ENCODE measurements at places on chromosomes 6 and 20.

DNA sequence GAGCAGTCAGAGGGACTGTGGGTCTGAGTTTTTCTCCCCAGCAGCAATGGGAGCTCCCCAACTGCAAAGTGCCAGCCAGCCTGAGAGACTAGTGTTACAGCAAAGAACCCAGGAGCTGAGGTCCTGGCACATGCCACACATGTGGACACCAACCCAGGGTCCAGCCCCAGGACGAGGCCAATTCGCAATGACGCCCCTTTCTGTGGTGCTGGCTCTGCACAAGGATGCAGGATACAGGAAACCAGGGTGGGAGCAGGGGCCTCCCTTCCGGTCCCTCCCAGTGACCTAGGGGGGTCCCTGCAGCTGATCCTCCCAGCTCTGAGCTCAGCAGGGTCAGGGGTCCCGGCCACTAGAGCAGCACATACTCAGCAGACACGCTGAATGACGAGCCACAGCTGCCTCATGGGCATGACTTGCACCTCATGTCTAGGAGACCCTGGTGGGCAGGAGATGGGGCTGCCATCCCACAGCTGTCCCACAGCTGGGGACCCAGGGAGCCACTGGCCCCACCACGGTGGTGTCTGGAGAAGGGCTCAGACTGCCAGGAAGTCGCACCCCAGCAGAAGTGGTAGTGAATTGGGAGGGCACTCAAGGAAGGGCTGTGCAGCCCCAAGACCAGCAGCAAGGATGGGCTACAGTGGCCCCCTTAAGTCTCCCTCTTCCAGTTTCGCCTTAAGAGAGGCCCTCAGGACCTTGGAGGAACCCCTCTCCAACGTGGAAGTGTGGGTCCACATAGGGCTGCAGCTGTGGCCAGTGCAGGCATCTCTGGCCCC is 3.6 kb downstream of the ARFRP1 start:
- DNase-seq, result no peak

DNA sequence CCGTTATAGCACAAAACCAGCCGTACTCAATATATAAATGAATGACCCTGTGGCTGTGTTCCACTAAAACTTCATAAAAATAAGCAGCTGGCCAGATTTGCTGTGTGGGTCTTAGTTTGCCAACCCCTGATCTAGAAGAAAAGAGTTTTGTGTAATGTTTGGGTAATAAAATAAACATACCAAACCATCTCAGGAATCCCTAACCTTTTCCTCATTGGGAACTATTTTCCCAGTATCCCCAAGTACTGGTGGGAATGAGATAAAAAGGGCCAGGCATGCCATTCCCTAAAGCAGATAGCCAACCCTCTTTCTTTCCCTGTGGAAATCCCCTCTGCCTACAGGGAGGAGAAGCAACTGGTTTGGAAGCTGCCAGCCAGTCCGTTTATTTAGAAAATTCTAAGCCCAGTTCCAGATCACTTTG is 169.1 kb upstream of the AKAP12 start:
- no peak for DNase-seq

DNA sequence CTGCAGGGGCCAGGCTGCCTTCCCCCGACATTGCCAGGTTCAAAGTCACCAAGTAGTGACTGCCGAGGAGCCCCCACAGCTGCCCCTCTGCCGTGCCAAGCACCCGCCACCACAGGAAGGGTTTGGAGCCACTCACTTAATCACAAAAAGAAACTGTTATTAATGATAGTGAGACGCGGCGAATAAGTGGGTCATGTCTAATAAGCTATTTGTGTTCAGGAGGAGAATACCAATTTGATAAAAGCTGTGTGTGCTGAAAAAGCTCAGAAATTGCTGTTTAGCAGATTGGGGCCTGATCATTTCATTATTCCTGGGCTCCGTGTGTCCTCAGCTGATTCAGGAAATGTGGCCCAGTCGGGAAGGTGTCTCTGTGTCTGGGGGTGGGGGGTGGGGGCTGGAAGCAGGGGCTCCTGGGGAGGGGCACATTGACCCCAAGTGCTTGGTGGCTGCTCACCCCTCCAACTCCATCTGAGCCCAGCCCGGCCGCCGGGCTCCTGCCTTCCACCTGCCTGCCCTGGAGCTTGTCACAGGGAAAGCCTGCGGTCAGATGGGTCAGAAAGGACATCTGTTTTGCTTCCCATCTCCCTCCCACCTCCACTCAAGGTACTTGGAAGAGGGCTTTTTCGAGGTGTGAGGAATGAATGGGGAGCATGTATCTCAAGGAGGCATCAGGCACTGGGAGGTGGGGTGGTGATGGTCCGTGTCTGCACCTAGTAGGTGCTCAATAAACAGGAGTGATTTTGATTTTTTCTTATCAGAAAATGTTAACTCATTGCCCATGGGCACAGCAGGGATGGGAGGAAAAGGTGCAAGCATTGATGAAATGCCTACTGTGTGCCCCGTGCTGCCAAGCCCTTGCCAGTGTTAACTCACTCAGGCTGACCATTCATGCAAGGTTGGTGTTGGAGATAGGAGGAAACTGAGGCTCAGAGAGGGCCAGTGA is 3.0 kb downstream of the VSTM2L start:
- no peak for DNase-seq

- no peak for DNase-seq
These were observed 31.7 kb downstream of the MOXD1 start for GRCh38 chr6:132369526-132369925.

GRCh38 chr20:10352934-10353824 is 80.8 kb downstream of the MKKS start:
- no peak for DNase-seq

DNA sequence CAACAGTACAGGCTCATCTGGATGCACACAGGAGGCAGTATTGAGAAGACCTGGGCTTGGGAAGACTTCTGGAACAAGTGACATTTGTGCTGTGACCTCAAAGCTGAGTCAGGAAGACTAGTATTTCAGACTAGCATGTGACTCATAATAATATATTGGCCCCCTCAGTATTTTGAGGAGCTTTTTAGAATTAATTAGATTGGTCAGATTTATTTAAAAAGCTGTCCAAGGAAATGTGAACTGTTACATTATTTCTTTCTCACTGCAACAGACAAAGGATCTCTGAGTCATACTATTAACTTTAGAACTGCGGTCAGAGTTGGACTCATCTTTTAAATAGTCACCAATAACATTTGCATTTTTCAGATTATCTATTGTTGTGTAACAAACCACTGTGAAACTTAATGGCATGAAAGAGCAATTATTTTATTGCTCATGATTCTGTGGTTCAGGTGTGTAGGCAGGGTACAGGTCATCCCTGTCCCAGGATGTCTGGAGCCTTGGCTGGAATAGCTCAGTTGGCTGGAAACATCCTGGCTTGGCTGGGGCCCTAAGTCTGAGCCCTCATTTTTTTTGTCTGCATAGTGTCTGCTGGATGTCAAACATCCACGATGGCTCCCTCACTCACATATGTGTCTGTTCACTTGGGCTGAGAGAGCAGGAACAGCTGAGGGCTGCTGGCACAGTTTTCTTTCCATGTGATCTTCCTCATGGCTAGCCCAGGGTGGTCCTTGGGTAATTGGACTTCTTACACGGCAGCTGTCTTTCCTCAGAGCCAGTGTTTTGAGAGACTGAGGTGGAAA is 46.9 kb downstream of the MAP3K4 start:
- no peak for DNase-seq

GRCh38 chr6:136798044-136798443 is 5.8 kb upstream of the MAP3K5 start:
- DNase-seq, result no peak

DNA sequence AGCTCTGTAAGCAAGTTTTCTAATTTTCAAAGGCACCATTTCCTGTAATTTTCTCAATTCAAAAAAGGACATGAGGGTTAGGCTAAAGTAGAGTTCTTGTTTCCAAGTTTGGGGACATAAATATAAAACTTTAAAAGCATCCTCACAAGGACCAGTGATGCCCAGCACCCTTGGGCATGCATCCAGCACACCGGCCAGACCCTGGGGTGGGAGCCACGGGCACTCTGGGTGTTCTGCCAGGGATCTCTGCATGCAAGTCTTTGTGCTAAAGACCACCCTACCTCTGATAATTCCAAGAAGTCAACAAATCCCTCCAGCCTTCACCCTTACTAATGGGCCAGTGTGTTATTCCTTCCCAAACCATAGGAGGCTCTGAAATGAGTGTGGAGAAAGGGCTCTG is 46.5 kb downstream of the PLCG1 start:
- DNase-seq, result no peak

DNA sequence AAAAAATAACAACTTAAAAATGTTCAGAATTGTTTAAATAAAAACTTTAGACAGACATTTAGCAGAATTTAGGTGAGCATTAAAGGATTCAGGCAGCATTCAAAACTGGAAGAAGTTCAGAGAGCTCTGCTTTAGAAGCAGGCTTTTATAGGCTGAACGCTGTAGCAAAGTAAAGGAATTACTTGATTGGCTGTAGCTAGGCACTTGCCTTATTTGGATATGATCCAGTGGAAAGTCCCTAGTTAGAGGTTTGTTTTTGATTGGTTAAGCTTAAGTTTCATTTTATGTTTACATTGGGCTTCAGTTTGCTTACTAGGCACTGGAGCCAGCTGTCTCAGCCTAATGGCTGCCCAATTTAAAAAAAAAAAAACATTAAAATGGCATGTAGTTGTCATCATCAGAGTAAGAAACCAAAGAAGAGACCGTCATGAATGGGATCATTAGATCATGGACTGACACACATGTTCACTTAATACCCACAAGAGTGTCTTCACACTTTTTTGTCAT is 65.1 kb downstream of the CBFA2T2 start:
- no peak for DNase-seq

DNA sequence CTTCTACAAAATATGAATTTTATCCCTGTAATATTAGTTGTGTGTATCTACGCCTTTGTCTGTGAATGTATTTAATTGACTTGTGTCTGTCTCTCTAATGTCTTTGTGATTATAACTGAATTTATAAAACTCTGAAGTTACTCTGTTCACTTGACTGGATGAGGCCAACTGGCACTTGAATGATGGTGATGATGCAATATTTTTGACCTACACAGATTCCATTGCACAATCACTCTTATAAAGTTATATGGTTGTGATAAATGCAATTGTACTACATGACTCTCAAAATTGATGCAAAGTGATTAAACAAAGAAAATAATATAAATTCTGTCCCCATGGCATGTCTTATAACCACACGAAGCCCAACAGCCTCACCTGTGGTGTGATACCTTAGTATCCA is 287.3 kb upstream of the PLN start:
- no peak for DNase-seq

GRCh38 chr6:133277228-133277899 is 36.2 kb downstream of the EYA4 start:
- DNase-seq, result no peak

DNA sequence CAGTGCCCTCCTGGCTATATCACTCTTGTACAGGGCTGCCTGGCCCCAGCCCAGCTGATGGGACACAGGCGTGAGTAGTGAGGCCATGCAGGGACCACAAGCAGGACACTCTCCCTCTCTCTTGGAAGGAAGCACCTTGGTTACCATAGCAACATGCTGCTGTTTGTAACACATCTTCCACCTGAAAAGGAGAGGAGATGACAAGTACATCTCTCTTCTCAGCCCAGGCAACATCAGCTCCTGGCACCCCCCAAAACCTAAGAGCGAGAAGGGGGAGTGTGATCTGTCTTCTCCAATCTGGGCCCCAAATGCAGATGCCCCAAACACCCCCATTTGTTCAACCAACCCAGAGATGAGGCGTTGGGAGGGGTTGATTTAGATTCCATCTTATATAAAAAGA is 49.9 kb downstream of the KCNB1 start:
- DNase-seq, result no peak

DNA sequence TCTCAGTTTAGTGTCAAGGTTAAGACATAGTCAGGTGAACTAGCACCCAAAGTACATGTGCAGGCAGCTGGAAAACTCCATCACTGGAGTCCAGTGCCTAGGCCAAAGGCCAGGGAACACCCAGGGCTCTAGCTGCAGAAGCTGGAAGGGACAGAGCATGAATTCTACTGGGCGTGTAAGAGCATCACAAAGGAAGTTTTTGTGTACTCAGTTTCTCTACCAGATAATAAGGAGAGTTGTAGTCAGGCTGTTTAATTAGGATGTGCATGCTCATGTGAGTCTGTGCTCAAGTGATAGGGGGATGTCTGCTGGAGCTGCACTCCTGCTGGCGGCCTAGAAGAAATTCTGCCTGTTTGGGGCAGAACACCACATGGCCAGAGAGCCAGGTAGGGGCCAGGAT is 8.1 kb downstream of the L3MBTL1 start:
- DNase-seq, result no peak

- no peak for DNase-seq
These were observed 20.8 kb downstream of the MOXD1 start for GRCh38 chr6:132380358-132381029.

GRCh38 chr6:81857812-81858211 is 105.3 kb upstream of the TENT5A start:
- DNase-seq, result no peak

- no peak for DNase-seq
These were observed 6.7 kb upstream of the TMEM30A start for GRCh38 chr6:75291331-75291730.

DNA sequence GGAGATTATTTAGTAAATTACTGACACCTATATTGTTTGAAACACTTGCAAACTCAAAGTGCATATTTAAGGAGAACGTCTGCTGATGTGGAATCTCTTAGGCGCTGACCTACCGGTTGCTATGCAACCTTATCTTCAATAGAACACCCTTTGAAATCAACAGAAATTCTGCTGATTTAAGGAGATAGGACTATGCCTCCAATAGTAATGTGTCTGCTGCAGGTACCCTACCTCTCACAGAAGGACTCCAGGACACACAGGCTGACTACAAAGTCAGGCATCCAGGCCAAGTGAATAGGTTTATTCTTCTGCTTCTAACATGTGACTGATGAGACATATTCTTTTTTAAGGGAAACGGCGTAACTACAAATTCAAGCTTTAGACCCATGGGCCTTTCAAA is 311.7 kb downstream of the CBLN4 start:
- no peak for DNase-seq

DNA sequence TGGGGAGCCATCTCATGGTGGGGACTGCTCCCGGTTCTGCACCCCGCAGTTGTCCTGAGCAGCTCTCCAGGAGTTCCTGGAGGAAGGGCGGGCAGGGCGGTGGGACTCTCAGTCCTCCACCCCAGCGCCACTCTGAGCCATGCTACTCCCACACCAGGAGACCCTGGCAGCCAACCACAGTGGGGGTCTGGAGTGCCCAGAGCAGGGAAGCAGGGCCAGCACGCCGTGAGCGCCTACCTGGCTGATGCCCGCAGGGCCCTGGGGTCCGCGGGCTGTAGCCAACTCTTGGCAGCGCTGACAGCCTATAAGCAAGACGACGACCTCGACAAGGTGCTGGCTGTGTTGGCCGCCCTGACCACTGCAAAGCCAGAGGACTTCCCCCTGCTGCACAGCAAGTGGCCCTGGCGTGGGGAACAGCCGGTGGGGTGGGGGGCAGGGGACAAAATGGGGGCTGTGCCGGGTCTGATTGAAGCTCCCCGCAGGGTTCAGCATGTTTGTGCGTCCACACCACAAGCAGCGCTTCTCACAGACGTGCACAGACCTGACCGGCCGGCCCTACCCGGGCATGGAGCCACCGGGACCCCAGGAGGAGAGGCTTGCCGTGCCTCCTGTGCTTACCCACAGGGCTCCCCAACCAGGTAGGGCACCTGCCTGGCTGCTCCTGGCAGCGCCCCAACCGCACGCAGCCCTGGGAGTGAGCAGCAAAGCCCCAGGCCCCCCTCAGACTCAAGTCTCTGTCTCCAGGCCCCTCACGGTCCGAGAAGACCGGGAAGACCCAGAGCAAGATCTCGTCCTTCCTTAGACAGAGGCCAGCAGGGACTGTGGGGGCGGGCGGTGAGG is 1.6 kb upstream of the TNFRSF6B start:
- no peak for DNase-seq

- no peak for DNase-seq
These were observed 19.0 kb upstream of the KIFC1 start for GRCh38 chr6:33372526-33373123.

Data from activated naive CD8-positive, alpha-beta T cell treated with anti-CD3 and anti-CD28 coated beads, Interleukin-2, amount 50 U/mL, for 16 hours (primary cell).